ENCODE measurements at places on chromosomes 5 and 9. TPM values are rescaled to one million over a fixed set of nuclear protein-coding genes. Genes with fewer than 3 reads are reported as not detected.

DNA sequence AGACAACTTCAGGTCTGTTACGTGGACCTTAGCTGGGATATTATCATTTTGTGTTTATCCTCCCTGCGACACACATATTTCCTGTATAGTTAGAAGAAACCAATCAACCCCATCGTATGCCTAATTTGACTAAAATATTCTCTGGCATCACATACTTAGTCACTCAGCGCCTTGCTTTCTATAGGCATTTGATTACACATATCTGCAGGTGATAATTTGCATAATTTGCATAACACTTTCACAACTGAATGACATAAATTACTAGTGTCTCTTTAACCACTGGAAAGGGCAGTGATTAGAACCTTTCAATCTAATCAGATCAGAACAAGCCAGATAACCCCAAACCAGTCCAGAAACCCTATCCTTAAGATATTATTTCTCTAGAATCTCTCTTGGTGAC, 390.2 kb downstream of the TLR4 start:
- no peak for DNase-seq

DNA sequence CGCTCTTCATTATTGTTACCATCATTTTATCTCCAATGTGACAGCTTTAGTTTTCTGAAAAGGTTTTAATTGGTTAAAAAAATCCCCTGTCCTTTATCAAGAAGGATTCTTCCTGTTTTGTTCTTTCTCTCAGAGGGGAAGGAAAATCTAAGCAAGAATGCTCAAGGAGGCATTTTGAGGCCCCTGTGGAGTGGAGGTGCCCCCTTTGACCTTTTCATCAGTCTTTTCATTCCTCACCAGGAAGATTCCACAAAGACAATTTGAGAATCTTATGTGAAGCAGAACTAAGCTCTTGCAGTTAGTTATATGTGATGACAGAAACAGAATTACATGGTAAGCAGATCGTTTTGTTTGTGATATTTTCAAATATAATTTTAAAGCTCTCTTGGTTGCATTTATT, 489.6 kb downstream of the MAN2A1 start:
- DNase-seq, result no peak

PLPP7 gene
- total RNA-seq, result 0.14 TPM

GFI1B gene
- total RNA-seq, result 0.48 TPM

CDX1 gene
- total RNA-seq, result not detected
